ENCODE measurements at places on chromosomes 16 and 17. TPM values are rescaled to one million over a fixed set of nuclear protein-coding genes. Genes with fewer than 3 reads are reported as not detected.

Gene CD300H
- not detected for total RNA-seq

GRCh38 chr16:84741340-84741830, 41.6 kb downstream of the USP10 start:
- no peak overlapping the region for H3K27ac ChIP-seq
- H3K36me3 ChIP-seq: peaks cover 43% of the 10 kb centered on the region
- H3K4me3 ChIP-seq: no peak overlapping the region
- H3K4me1 ChIP-seq: peaks cover 7% of the 10 kb centered on the region

DNA sequence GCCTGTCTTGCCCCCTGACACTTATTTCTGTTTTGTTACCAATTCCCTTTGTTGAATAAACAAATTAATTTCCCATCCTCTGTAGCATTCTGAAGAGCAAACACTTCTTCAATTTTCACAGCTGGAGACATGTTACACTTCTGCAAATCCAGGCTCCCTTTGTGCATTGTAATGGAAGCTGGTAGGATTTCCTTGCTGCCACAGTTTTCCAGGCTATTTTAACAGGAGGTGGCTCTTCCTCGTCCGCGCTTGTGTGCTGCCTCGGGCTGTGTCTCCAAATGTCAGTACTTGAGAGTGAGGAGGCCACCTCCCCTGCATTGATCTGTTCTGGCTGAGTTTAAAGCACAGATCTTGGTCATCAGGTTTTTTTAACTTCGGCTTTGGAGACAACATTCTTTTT, 40.0 kb downstream of the SOST start:
- no peaks in the 10 kb centered on the region for H3K36me3 ChIP-seq
- H3K27me3 ChIP-seq: peaks cover 23% of the 10 kb centered on the region
- peak; percentile 75 for DNase-seq
- H3K4me1 ChIP-seq: no peaks in the 10 kb centered on the region

Gene WSB1
- total RNA-seq: 236 TPM

GRCh38 chr16:85660843-85661739, 27.7 kb downstream of the GINS2 start:
- peaks cover 94% of the 10 kb centered on the region for H3K36me3 ChIP-seq
- H3K4me1 ChIP-seq: no peaks in the 10 kb centered on the region
- no peak overlapping the region for H3K4me3 ChIP-seq
- DNase-seq: no peak
- peak overlapping the region; percentile 98 for H3K27ac ChIP-seq
- H3K27me3 ChIP-seq: no peaks in the 10 kb centered on the region

Gene TSPAN10
- total RNA-seq: 1.8 TPM

- no peak for DNase-seq
- peaks cover 87% of the 10 kb centered on the region for H3K36me3 ChIP-seq
- H3K27me3 ChIP-seq: no peaks in the 10 kb centered on the region
- H3K4me3 ChIP-seq: no peak overlapping the region
- H3K4me1 ChIP-seq: no peaks in the 10 kb centered on the region
- no peak overlapping the region for H3K27ac ChIP-seq
Observed at GRCh38 chr17:31877341-31877740, 18.3 kb upstream of the COPRS start.

GRCh38 chr16:57799600-57800199, 2.6 kb downstream of the KIFC3 start:
- H3K4me1 ChIP-seq: peaks cover 37% of the 10 kb centered on the region
- H3K4me3 ChIP-seq: peak overlapping the region; percentile 90
- no peak overlapping the region for H3K27ac ChIP-seq

GRCh38 chr16:3968551-3968950, 88.0 kb upstream of the CREBBP start:
- no peak overlapping the region for H3K4me3 ChIP-seq
- DNase-seq: no peak
- no peaks in the 10 kb centered on the region for H3K27me3 ChIP-seq
- no peaks in the 10 kb centered on the region for H3K36me3 ChIP-seq
- H3K4me1 ChIP-seq: peaks cover 1% of the 10 kb centered on the region

Gene GDPD3
- total RNA-seq: 4.7 TPM

Gene GPS2
- 47.2 TPM for total RNA-seq

- H3K27ac ChIP-seq: no peak overlapping the region
- no peak overlapping the region for H3K4me3 ChIP-seq
- DNase-seq: no peak
- peaks cover 96% of the 10 kb centered on the region for H3K36me3 ChIP-seq
- no peaks in the 10 kb centered on the region for H3K4me1 ChIP-seq
Observed at GRCh38 chr16:27481282-27481934, 68.3 kb downstream of the GTF3C1 start.

Gene MYH1
- not detected for total RNA-seq

Gene TP53TG3C
- not detected for total RNA-seq

- H3K27ac ChIP-seq: no peak overlapping the region
- H3K4me1 ChIP-seq: no peaks in the 10 kb centered on the region
- DNase-seq: peak; percentile 67
- H3K4me3 ChIP-seq: no peak overlapping the region
Observed at GRCh38 chr17:19418251-19418992, 7.4 kb downstream of the RNF112 start.

Gene MLYCD
- 25.7 TPM for total RNA-seq

DNA sequence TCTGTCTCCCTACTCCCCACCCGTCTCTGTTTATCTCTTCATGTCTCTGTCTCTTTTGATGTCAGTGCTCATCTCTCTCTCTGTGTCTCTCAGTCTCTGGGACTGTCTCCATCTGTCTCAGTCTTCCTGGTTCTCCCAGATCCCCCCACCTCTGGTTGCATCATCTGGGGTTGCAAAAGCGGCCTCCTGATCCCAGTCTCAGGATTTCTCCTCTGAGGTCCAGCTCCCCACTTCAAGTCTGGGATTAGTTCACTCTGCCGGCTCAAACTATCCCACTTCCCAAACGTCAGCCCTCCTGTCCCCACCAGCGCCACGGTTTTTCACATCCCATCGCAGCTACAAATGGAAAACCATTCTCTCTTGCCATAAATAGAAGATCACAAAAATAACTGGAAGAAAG, 9.0 kb downstream of the TEKT5 start:
- H3K4me1 ChIP-seq: no peaks in the 10 kb centered on the region
- H3K27ac ChIP-seq: no peak overlapping the region
- no peak overlapping the region for H3K4me3 ChIP-seq

GRCh38 chr16:79381603-79382042, 218.9 kb downstream of the MAF start:
- no peak for DNase-seq
- no peaks in the 10 kb centered on the region for H3K36me3 ChIP-seq
- no peaks in the 10 kb centered on the region for H3K4me1 ChIP-seq
- H3K4me3 ChIP-seq: no peak overlapping the region
- no peak overlapping the region for H3K27ac ChIP-seq
